T-cell (primary cell): ENCODE measurements at places on chromosomes 2 and 18.

GRCh38 chr2:195364015-195364965 is 292.7 kb upstream of the SLC39A10 start:
- DNase-seq: no peak

- DNase-seq: no peak
These were observed 84.6 kb downstream of the TMEM163 start for GRCh38 chr2:134634054-134634753.

DNA sequence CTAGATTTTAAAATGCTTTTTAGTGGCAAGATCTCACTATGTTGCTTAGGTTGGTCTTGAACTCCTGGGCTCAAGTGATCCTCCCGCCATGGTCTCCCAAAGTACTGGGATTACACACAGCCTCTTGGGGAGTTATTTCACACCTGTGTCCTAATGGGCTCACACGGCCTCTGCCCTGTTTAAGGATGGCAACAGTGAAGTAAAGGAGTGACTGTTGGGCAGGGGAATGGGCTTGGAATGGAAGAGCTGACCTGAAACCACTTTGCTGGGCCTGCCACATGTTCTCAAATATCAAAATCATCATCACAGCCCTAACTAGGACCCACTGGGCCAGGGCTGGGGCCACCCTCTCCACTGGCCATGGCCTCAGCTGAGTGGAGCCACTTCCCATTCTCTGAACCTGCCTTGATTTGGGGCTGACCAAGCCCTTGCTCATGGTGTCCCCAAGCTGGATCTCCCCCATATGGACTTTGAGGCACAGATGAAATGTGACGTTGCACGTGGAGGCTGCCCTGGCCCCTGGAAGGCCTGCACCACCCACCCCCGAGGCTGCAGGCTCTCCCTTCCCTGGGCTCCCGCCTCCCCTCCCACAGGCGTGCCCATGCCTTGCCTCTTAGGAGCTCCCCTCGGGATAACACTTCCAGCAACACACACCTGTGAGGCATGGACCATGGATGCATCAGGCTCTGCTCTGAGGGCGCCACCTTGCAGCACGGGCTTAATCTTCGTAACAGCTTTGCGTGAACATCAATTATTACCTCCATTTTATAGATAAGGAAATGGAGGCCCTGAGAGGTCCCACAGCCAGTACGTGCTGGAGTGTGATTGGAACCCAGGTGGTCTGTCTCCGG is 71.8 kb upstream of the SMAD7 start:
- peak; percentile 21 for DNase-seq

DNA sequence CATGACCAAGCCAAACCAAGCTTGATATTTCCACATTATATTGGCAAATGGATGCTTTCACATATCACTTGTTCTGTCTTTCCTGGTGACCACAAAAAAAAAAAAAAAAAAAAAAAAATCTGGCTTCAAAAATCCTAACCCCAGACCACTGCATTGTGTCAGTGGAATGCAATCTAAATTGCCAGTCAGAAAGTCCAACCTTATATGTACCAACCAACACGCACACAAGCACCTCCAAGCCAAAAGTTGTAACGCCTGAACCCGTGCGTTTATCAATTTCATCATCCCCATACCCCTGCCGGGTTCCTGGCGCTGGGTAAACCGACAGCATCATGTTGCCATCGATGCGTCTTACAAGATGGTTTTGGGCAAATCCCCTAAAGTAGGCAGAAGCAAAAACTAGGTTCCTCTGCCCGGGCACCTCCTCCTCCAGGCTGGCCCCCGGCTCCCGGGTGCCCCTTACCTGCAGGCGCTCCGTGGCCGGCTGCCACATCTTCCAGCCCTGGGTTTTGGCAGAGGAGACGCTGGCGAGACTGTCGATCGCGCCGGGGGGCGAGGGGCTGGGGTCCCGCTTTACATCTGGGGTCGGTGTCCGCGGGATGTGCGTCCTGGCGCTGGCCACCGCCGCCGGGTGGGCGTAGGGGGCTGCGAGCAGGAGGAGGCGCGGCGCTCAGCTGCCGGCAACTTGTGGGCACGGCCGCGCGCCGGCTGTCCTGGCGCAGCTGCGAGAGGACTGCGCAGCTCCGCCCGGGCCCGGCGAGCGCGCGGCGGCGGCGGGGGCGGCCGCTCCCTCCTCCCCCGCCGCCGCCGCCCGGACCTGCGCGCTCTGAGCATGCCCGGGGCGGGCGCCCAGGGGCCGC is at the start of gene PID1:
Gene PID1 (minus strand): TSS at position 737 of the 860 bp plus-strand sequence. CDS start 244 bp downstream, at position 493.
- DNase-seq: no peak
